ENCODE measurements at places on chromosomes 2 and 18.

DNA sequence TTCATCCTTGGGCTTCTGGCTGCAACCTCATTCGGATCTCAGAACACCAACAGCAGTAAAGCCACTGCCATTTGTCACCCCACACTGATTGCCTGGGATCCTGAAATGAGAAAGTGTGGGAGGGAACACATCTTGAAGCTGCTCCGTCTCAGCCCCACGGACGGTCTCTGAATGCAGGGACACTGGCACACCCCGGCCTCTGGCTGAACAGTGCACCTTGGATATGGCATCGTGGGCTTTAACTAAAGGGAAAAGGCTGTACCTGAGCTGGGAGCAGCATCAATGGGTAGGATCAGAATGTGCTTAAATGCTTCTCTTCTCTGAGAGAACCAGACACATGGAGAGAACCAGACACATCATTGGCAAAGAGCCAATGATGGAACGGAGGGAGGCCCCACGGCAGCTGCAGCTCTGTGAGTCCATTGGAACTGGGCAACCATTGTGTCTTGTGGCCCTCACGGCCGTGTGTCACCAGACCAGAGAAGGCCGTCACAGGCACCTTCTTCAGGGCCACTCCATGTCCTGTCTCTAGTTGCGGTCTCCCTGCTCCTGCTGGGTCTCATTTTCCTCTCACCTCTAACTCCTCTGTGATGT is 193.4 kb upstream of the MYT1L start:
- DNase-seq, result no peak

DNA sequence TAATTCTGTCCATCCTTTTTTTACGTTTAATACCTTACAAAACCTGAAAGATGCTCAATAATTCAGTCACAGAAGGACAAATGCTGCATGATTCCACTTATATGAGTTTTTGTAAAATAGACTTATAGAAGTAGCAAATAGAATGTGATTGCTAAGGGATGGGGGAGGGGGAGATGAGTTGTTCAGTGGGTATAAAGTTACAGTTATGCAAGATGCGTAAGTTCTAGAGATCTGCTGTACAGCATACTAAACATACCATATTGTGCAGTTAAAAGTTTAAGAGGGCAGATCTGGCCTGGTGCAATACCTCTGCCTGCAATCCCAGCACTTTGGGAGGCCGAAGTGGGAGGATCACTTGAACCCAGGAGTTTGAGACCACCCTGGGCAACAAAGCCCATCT is 78.8 kb downstream of the TET3 start:
- no peak for DNase-seq

- no peak for DNase-seq
Observed at GRCh38 chr2:15905267-15905645, 35.1 kb upstream of the MYCN start.

DNA sequence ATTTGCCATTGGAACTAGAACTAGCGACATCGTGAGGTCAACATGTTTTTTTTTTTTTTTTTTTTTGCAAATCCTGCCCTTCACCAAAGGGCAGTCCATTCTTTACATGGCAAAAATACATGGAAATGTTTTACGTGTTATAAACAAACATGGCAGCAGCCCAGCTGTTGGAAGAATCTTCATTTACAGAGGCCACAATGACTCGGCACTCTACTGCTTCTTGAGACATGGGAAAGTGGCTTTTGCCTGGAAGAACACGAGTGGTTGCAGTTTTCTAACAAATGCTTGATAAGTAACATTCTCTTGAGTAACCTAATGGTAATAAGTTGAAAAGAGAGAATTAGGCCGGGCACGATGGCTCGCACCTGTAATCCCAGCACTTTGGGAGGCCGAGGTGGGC is 22.8 kb upstream of the POLR1B start:
- DNase-seq, result no peak

DNA sequence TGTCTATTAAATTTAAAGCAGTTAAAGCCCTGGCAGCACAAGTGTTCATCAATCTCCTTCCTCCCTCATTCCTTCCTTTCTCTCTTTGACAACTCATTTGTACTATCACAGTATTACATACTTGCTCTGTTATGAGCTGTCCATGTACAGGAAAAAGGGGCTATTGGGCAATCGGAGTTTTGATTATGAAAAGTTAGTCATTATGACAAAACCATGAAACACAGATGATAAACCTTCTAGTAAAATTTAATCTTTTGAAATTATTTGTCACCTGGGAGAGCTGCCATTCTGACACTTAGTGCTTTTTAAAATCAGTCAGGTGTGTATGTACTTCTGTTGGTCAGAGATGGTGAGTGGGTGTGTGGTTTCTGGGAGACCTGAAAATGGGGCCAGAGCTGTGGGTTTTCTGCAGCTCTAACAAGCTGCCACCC is 39.4 kb downstream of the MAP4K4 start:
- DNase-seq, result peak; percentile 81

DNA sequence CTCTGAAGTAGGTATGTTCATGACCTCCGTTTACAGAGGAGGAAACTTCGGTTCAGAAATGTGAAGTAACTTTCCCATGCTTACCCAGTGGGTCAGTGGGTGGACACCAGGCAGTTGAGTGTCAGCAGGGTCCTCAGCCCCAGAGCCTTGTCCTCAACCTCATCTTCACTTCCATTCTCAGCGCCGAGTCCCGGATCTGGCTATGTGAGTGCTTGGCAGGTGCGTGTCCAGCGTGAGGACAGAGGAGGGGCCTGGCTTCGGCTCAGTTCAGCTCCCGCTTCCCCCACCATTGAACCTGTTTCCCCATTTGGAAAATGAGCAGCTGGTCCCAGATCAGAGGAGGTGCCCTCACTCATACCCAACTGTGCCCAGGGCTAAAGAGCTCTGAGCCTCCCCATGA is 267.6 kb downstream of the ATAD2B start:
- no peak for DNase-seq
